ENCODE measurements at places on chromosomes 2 and 18.
A peak's percentile ranks its signal among the peaks of the same experiment; 100 is the strongest.

- DNase-seq: no peak
These were observed 126.1 kb downstream of the THNSL2 start for GRCh38 chr2:88296247-88296646.

- DNase-seq: no peak
These were observed 59.4 kb downstream of the STEAP3 start for GRCh38 chr2:119282996-119283511.

- DNase-seq: no peak
These were observed 79.7 kb downstream of the BCL2L11 start for GRCh38 chr2:111200333-111200881.

DNA sequence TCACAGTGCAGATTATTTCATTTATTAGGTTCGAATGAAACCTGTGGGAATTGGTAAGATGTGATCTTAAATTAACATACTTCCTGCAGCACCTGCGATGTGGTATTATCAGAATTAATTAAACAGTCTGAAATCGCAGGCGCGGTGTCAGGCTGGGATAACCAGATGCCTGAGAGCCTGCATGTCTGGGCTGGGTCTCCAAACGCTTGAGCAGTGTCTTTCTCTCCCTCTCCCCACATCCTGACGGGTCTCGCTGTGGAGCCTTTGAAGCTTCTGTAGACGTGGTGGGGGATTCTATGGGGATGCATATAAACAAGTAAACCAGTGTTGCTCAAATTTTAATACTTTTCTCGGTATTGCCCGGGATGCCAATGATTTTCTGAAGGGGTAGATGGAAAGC, 366.2 kb upstream of the SPRED2 start:
- DNase-seq: no peak

DNA sequence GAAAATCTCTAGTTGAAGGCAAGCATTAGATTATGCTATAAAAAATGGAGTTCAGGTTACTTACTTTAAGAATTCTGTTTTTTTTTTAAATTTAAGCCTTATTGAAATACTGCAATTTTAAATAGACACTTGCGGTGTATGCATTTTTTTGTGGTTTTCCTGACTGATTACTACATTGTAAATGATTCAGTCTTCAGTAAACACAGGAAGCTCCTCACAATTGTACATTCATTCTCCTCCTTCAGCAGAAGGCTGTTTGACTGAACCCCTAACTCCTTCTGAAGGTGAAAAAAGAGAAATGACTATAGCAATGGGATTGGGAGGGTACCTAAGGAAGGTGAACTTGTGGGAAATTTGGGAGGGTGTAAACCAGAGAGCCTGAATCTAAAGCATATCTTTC, 136.1 kb downstream of the GCA start:
- DNase-seq: no peak

- peak; percentile 16 for DNase-seq
These were observed 19.2 kb upstream of the TMEM177 start for GRCh38 chr2:119659601-119660342.

DNA sequence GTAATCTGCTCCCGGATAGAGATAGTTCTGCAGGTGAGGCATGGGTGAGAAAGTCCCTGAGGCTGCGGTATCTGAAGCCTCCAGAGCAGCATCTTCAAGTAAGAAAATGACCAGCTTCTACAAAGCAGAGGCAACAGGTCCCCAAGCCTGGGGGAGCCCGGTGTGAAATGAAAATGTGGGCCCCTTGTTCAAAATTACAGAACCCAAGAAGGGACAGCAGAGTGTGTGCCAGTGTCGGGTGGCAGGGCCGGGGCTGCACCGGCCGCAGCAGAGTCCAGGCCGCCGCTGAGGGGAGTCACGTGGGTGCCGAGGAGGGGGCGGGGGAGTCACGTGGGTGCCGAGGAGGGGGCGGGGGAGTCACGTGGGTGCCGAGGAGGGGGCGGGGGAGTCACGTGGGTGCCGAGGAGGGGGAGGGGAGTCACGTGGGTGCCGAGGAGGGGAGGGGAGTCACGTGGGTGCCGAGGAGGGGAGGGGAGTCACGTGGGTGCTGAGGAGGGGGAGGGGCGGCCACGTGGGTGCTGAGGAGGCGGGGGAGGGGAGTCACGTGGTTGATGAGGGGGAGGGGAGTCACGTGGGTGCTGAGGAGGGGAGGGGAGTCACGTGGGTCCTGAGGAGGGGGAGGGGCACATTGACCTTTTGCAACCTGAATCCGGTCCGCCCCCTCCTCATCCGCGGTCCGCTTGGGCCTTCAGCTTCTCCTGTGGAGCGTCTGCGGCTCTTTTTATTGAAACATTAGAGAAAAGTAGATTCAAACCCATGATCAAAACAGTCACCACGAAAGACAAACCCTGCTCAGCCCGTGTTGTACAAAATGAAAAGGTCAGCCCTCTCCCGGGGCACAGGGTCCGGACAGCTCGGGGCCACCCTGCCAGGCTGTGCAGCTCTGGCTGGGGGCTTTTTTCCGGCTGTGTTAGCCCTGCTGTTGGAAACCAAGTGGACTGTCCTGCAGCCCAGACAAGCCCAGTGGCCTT, 10.4 kb downstream of the COLEC11 start:
- no peak for DNase-seq
